Fibroblast of the conjunctiva (primary cell): ENCODE measurements at places on chromosomes 2 and 18.

DNA sequence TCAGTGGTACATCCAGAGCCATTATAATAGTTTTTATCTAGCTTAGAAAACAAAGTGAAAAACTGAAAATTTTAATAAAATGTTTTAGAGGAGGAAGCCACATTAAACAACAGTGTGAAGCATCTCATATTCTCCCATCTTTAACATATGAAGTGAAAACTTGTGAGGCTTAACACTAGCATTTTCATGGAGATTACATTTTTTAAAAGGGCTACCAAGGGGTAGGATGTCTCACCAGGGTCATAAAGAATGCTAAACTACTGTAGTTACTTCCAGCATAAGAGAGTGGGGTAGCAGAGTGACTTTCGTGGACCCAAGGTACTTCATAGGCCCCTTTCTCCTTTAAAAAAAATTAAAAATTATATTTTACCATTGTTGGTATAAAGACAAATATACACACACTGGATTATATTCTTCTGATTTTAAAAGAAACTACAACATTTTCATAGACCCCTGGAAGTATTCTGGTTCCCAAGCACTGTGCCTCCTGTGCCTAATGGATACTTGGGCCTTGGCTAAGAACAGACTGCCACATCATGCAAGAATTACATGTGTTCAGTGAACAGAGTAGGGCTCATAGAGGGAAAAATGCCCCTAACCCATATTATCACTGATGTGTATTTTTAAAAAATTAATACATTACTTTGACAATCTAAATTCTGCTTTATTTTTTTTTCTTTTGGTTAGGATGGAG lies 148.4 kb downstream of the SLC39A10 start:
- DNase-seq = no peak

- DNase-seq = no peak
Observed at GRCh38 chr2:159185401-159186130, 100.9 kb downstream of the WDSUB1 start.

DNA sequence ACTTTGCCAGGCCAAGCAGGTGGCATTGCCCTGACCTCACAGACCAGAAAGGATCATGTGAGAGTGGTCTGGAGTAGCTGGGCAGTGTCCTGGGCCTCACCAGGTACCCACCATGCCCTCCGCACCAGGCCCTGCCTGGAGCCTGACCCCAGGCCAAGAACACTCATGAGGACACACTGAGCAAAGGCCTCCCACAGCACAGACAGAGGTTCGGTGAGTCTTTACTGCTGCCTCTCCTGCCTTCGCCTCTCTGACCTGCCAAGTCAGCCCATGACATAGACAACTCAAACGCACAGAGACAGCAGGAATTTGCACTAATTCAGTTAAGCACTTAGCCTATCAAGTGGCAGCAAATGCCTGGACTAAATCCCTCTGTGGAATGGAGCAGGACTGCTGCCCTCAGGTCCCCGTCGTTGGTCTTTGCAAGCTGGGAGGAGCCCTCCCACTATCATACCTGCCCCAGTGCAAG lies 62.5 kb downstream of the RHOB start:
- DNase-seq = no peak

GRCh38 chr2:150413366-150413765 lies 74.1 kb downstream of the RND3 start:
- no peak for DNase-seq

DNA sequence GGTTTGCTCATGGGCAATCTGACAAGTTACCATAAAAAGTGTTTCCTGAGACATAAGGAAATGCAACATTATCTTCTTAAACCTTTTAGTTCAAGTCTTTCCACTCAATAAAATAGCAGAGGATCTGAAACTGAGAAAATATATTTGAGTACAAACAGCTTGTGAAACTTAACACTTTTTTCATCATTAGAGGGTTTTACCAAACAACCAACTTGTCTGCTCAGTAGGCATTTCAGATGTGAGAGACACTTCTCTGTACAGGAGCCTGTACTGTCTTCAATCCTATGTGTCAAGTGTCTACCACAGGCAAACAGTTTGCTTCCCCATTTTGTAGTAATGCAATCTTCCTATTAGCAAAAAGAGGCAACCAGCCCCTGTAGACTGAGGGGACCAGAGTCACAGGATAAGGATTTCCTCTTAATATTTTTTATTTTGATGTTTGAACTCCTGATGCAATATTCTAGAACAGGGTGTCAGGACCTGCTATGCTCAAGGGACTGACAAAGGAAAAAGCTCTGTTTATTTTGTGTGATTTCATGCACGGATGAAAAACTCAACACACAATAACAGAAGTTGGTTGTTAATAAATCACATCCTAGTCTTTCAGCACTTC lies 159.1 kb upstream of the LHCGR start:
- no peak for DNase-seq

DNA sequence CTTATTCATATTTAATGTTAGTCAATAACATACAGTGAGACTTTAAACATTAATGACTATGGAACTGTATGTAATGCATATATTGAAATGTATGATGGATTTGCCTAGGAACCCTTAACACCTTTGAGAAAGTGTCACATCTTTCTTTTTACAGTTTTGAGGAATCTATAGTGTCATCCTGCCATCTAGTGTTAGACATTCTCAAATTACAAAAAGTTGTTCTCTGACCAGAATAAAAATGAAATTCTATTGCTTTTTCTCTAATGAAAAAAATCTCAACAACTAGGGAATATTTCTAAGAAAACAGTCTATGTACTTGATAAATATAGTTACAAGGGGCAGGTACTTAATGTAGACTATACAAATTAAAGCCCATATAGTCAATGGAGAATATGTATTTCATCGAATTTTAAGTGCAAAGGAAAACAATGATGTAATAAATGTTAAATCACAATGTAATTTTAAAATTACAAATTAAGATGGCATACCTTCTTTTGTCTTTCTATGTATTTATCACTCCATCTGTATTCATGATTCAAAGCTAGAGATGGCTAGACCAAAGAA lies 5.1 kb upstream of the CALCRL start:
- no peak for DNase-seq

- DNase-seq = no peak
Observed at GRCh38 chr2:236988690-236989624, 96.7 kb upstream of the COPS8 start.

GRCh38 chr2:240551288-240551687 lies 6.5 kb downstream of the ANKMY1 start:
- no peak for DNase-seq

DNA sequence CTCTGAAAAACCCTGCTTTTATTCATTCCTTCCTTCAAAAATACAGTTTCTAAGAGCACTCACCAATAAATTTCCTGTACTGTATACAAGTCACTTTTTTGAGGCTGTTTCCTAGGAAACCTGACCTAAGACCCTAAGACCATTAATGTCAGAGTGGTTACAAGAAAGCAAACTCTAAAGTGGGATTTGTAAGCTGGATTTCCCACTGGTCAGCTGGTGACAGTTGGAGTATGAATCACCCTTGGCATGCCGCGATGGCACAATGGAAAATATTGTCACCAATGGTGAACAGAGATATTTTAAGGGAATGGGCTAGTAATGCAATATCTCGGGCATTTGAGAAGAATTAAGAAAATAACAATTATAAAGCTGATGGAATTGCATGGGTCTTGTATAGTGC lies 101.9 kb downstream of the COL3A1 start:
- DNase-seq = no peak

GRCh38 chr18:56825321-56825720 lies 174.2 kb downstream of the WDR7 start:
- no peak for DNase-seq

DNA sequence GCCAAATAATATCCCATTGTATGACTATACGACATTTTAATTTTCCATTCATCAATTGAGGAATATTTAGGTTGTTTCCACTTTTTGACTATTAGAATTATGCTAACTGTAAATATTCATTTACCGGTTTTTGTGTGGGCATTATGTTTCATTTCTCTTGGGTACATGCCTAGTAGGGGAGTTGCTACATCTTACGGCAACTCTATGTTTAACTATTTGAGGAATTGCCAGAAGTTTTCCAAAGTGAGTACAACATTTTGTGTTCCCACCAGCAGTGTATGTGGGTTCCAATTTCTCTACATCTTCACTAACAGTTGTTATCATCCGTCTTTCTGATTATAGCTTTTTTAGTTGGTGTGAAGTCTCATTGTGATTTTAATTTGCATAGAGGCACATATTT lies 1.6 kb upstream of the KDSR start:
- DNase-seq = no peak

- no peak for DNase-seq
Observed at GRCh38 chr2:79929624-79930023, 374.9 kb downstream of the LRRTM1 start.

DNA sequence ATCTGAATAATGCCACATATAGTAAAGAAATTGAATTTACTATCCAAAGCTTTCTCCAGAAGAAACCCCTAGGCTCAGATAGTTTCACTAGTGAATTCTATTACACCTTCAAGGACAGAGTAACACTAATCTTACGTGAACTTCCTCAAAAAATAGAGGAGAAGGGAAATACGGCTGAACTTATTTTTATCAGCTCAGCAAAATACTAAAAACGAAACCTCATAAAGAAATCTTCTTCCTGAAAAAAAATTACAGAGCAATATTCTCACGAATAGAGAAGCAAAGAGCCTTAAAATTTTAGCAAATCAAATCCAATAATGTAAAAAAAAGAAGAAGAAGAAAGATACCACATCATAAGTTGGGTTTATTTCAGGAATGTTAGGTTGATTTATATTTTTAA lies 14.7 kb downstream of the CAPN13 start:
- DNase-seq = no peak

GRCh38 chr2:6394276-6394675 lies 471.4 kb downstream of the CMPK2 start:
- DNase-seq = no peak
